ENCODE measurements at places on chromosomes 2 and 18. TPM values are rescaled to one million over a fixed set of nuclear protein-coding genes. Genes with fewer than 3 reads are reported as not detected.

Gene RIT2
- total RNA-seq: not detected

GRCh38 chr18:64693766-64694165, 544.9 kb upstream of the LINC00305 start:
- H3K36me3 ChIP-seq: no peaks in the 10 kb centered on the region
- no peaks in the 10 kb centered on the region for H3K4me1 ChIP-seq
- DNase-seq: no peak
- no peak overlapping the region for H3K27ac ChIP-seq
- no peak overlapping the region for H3K4me3 ChIP-seq

DNA sequence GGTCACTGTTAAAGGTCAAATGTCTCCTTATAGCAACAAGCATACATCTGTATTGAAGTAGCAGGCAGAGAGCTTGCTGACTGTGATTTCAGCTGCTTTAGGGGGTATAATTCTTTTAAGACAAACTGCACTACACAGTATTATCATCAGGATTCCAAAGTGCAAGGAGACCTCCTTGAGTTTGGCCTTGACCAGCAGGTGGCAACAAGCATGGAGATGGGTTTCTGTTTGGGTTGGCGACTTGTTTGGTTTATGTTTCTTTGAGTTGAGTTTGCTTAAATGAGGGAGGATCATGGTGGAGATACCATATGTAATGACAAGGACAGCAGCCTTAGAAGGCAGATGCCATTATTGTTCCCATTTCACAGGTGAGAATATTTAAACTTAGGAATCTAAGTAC, 681.0 kb upstream of the ID2 start:
- no peak overlapping the region for H3K27ac ChIP-seq
- H3K27me3 ChIP-seq: no peaks in the 10 kb centered on the region
- H3K4me1 ChIP-seq: peaks cover 19% of the 10 kb centered on the region
- H3K4me3 ChIP-seq: no peak overlapping the region

GRCh38 chr2:44360749-44361329, 455 bp downstream of the PREPL start:
- peak; percentile 19 for DNase-seq
- H3K4me3 ChIP-seq: peak overlapping the region; percentile 93
- peak overlapping the region; percentile 98 for H3K27ac ChIP-seq
- no peaks in the 10 kb centered on the region for H3K27me3 ChIP-seq
- H3K36me3 ChIP-seq: peaks cover 11% of the 10 kb centered on the region

GRCh38 chr18:23684515-23685197, 4.6 kb upstream of the LAMA3 start:
- no peaks in the 10 kb centered on the region for H3K36me3 ChIP-seq
- H3K27ac ChIP-seq: no peak overlapping the region
- peaks cover 58% of the 10 kb centered on the region for H3K27me3 ChIP-seq
- H3K4me3 ChIP-seq: no peak overlapping the region
